ENCODE measurements at places on chromosomes 16 and 17.

GRCh38 chr16:69490707-69491324, 66.4 kb downstream of the CYB5B start:
- H3K27me3 ChIP-seq = no peaks in the 10 kb centered on the region
- H3K4me1 ChIP-seq = peaks cover 6% of the 10 kb centered on the region
- H3K36me3 ChIP-seq = no peaks in the 10 kb centered on the region
- DNase-seq = no peak

DNA sequence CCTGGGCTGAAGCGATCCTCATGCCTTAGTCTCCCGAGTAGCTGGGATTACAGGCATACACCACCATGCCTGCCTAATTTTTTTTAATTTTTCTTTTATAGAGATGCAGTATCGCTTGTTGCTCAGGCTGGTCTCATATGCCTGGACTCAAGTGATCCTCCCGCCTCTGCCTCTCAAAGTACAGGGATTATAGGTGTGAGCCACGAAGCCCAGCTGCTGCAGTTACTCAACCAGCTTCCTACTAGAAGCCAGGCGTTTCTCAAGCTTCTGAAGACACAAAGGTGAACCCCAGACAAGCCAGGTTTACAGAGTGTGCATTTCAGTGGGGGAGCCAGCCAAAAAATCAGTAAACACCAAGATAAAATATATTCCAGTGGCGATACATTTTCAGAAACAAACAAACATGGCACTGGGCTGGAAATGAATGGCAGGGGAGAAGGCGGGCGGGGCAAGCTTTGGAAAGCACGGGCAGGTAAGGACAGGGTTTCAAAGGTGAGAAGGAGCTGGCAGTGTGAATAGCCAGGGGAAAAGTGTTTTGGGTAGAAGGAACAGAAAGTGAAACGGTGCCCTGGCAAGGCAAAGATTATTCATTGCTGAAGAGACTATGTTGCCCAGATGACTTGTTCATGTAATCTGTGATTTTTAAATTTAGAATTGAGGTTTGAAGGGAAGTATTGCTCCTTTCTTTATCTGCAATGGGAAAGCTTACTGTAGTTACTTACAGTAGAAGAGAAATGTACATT, 471.1 kb downstream of the WWOX start:
- H3K27ac ChIP-seq = no peak overlapping the region
- H3K4me1 ChIP-seq = peaks cover 6% of the 10 kb centered on the region
- DNase-seq = no peak
- H3K27me3 ChIP-seq = no peaks in the 10 kb centered on the region

DNA sequence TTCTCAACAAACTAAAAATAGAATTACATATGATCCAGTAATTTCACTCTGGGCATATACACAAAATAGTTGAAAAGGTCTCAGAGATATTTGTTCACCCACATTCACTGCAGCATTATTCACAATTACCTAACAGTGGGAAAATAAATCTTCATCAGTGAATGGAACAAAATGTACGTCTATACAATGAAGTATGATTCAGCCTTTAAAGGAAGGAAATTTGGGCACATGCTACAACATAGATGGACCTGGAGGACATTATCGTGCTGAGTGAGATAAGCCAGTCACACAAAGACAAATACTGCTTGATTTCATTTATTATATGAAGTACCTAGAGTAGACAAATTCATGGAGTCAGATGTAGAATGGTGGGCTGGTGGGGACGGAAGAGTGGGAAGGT, 47.0 kb downstream of the MFSD11 start:
- no peak for DNase-seq
- H3K4me3 ChIP-seq = no peak overlapping the region
- H3K36me3 ChIP-seq = no peaks in the 10 kb centered on the region
- H3K27ac ChIP-seq = no peak overlapping the region
- peaks cover 8% of the 10 kb centered on the region for H3K4me1 ChIP-seq

DNA sequence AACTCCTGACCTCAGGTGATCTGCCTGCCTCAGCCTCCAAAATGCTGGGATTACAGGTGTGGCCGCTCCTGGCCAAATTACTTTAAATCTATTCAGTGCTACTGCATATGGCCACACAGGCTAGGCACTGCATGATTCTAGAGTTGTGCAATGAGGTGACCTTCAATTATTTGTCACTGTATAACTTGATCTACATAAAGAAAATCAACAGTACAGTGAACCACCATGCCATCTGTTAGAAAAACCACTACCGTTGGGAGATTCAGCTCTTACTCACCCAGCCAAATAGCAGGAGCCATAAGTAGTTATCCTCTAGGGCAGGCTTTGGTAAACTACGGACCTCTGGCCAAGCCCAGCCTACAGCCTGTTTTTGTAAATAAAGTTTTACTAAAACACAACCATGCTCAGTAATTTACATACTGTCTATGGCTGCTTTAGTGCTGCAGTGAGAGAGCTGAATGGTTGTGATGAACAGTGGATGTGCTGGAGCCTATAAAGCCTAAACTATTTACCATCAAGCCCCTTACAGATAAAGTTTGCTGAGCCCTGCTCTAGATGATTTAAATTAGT, 40.7 kb upstream of the TANC2 start:
- no peak for DNase-seq
- H3K4me3 ChIP-seq = no peak overlapping the region
- no peaks in the 10 kb centered on the region for H3K4me1 ChIP-seq
- H3K27ac ChIP-seq = no peak overlapping the region
- H3K27me3 ChIP-seq = no peaks in the 10 kb centered on the region

DNA sequence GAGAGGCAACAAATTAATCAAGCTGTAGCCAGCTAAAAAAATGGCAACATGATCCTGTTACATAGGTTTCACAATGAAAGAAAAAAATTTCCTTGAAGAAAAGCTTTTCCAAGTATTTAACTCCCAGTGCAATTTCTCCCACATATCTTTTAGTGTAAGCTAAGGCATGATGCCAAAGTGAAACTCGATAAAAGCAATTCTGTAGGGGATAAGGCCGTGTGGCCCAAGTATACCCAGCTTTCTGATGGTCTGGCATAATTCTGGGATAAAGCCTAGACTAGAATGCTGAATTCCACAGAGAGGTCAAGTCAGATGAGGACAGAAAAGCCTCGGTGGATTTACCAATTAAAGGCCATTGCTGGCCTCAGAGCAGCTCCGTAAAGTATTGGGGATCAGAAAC, 36.2 kb downstream of the CTCF start:
- no peaks in the 10 kb centered on the region for H3K36me3 ChIP-seq
- H3K27ac ChIP-seq = no peak overlapping the region
- H3K27me3 ChIP-seq = no peaks in the 10 kb centered on the region
- peaks cover 14% of the 10 kb centered on the region for H3K4me1 ChIP-seq

GRCh38 chr17:64537488-64537887, 30.7 kb downstream of the CEP95 start:
- no peaks in the 10 kb centered on the region for H3K27me3 ChIP-seq
- H3K27ac ChIP-seq = no peak overlapping the region
- no peak for DNase-seq

- no peak overlapping the region for H3K4me3 ChIP-seq
- no peak overlapping the region for H3K27ac ChIP-seq
- no peaks in the 10 kb centered on the region for H3K4me1 ChIP-seq
Observed at GRCh38 chr17:79361873-79362771, 248.7 kb downstream of the RBFOX3 start.

DNA sequence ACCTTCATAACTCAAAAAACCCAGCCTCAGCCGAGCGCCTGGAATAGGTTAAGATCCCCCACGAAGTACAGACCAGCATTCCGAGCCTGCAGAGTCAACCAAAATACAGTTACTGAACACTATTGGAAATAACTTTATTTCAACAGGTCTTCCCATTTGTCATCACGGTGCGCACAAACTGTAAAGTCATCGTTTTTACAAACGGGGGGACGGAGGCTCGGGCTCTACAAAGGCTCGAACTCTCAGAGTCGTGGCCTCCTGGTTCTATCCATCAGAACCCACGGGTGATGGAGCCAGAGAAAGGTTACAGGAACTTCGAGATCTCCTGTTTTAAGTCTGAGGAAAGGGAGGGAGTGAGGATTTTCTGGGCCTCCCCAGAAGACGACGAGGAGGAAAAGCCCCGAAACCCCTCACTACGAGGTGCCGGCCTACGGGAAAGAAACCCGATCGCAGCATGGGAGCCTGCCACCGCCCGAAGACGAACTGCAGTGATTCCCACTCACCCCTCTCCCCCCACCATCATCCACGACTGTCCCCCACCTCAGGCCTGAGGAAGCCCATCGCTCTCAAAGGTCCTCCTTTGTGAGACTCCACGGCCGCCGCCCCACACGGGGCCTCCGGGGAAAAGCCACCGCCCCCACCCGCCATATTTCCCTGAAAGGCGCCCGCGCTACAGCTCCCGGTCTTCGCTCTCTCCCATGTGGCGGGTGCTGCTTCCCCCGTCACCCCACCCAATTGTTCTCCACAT, 917 bp downstream of the YWHAE start:
- peak overlapping the region; percentile 99 for H3K4me3 ChIP-seq
- peaks cover 28% of the 10 kb centered on the region for H3K36me3 ChIP-seq
- DNase-seq = no peak
- H3K27me3 ChIP-seq = no peaks in the 10 kb centered on the region
- H3K27ac ChIP-seq = peak overlapping the region; percentile 93

GRCh38 chr16:50440531-50440930, 71.7 kb upstream of the BRD7 start:
- H3K4me3 ChIP-seq = no peak overlapping the region
- H3K27me3 ChIP-seq = peaks cover under 1% of the 10 kb centered on the region
- no peaks in the 10 kb centered on the region for H3K4me1 ChIP-seq
- no peak for DNase-seq

GRCh38 chr16:30030841-30031413, at the start of gene TLCD3B:
Gene TLCD3B (minus strand): TSS chr16:30031271. CDS start chr16:30030527, 744 bp downstream.
- no peak within 1 kb of the TSS for H3K4me3 ChIP-seq
- H3K27me3 ChIP-seq = peaks cover 41% of the 10 kb centered on the region
- H3K4me1 ChIP-seq = no peaks in the 10 kb centered on the region

GRCh38 chr16:17970157-17970765, 366.3 kb downstream of the NPIPA8 start:
- no peak overlapping the region for H3K4me3 ChIP-seq
- H3K27ac ChIP-seq = no peak overlapping the region
- no peaks in the 10 kb centered on the region for H3K27me3 ChIP-seq
- no peak for DNase-seq
- H3K4me1 ChIP-seq = no peaks in the 10 kb centered on the region

- DNase-seq = peak; percentile 11
- H3K27ac ChIP-seq = no peak overlapping the region
- H3K36me3 ChIP-seq = no peaks in the 10 kb centered on the region
Observed at GRCh38 chr17:58232707-58233156, 5.7 kb upstream of the LPO start.

- H3K4me1 ChIP-seq = peaks cover 9% of the 10 kb centered on the region
- H3K36me3 ChIP-seq = peaks cover 9% of the 10 kb centered on the region
- no peaks in the 10 kb centered on the region for H3K27me3 ChIP-seq
Observed at GRCh38 chr17:46198233-46198632, 5.0 kb upstream of the KANSL1 start.

GRCh38 chr17:28173031-28173561, 130.6 kb downstream of the NLK start:
- H3K36me3 ChIP-seq = peaks cover 2% of the 10 kb centered on the region
- no peak overlapping the region for H3K27ac ChIP-seq
- H3K4me1 ChIP-seq = no peaks in the 10 kb centered on the region
- DNase-seq = no peak

GRCh38 chr16:19044769-19045168, 22.6 kb upstream of the COQ7 start:
- no peaks in the 10 kb centered on the region for H3K27me3 ChIP-seq
- DNase-seq = no peak
- no peaks in the 10 kb centered on the region for H3K4me1 ChIP-seq
- H3K4me3 ChIP-seq = no peak overlapping the region
- no peak overlapping the region for H3K27ac ChIP-seq
- H3K36me3 ChIP-seq = peaks cover 13% of the 10 kb centered on the region

DNA sequence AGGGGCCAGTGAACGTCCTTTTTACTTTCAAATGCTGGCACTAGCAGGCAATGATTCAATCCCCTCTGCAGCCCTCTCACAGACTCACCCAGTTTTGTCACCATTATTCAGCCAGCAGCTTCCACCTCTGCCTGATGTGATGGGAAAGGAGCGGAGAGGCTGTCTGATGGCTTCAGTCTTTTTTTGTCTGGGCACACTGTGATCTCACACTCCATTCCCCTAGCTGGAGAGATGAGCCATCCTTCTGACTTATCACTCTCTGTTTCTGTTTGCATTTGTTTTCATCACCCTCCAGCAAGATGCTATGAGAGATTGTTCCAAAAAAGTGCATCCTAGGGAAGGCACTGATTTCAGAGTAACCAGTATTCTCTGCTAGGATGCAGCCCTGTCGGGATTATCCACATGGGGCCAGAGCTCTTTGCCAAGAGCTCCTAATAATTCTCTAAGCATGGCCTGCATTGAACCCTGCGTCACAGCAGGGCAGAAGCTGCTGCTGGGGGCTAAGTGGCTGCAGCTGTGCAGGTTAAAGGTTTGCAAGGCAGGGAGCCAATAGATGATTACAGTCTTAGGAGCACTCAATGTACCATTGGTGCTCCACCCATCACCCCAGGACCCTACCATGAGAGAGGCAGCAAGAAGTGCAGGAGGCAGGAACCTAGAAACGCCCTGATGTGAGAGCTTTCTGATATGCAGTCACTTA, 236.1 kb upstream of the C16orf82 start:
- no peaks in the 10 kb centered on the region for H3K27me3 ChIP-seq
- no peak for DNase-seq
- H3K27ac ChIP-seq = no peak overlapping the region
- no peaks in the 10 kb centered on the region for H3K36me3 ChIP-seq
- H3K4me1 ChIP-seq = no peaks in the 10 kb centered on the region

GRCh38 chr17:46874906-46875305, 23.5 kb downstream of the WNT9B start:
- no peak for DNase-seq
- no peak overlapping the region for H3K27ac ChIP-seq
- no peaks in the 10 kb centered on the region for H3K36me3 ChIP-seq

GRCh38 chr16:30523768-30524574, 2.4 kb downstream of the ZNF768 start:
- H3K27me3 ChIP-seq = no peaks in the 10 kb centered on the region
- no peak overlapping the region for H3K27ac ChIP-seq
- H3K36me3 ChIP-seq = no peaks in the 10 kb centered on the region
- no peak overlapping the region for H3K4me3 ChIP-seq
- peaks cover 18% of the 10 kb centered on the region for H3K4me1 ChIP-seq
- DNase-seq = no peak

DNA sequence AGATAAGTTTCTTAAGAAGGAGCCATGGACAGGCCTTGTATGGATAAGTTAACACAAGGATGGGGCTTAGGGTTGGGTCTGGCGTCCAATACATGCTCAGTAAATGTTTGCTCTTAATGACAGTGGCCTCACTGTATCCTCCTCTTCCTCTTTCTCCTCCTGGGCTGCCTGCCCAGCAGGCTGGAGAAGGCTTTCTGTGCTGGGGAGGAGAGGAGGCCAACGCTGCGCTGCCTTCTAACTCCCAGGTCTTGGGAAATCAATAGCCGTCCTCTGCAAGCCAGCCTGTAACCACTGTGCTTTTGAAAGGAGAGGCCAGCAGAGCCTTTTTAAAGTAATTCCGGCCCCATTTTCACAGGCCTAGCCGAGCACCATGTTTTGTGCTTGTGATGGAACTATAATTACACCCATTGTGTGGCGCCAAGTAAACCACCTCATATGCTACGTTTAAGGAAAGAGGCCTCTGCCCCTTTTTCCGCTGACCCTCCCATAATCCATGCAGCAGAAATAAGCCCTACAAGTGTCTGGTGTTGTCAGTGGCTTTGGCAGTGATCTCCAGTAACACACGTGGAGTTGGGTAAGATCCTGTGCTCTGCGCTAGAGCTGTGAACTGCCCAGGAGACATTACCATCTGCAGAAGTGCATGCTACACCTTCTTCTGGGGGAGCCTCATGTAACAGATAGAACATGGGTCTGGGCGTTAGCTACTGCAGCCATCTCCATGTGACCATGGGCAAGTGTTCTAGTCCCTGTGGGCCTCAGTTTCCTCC, 368.2 kb downstream of the SNX29 start:
- H3K27ac ChIP-seq = no peak overlapping the region
- no peaks in the 10 kb centered on the region for H3K27me3 ChIP-seq
- DNase-seq = no peak
- peaks cover 21% of the 10 kb centered on the region for H3K4me1 ChIP-seq
